ENCODE measurements at places on chromosomes 13 and 19.

- no peak for DNase-seq
These were observed 2857.0 kb upstream of the PCDH20 start for GRCh38 chr13:64272681-64273080.

GRCh38 chr13:109400624-109401257 lies 385.6 kb downstream of the IRS2 start:
- no peak for DNase-seq

- DNase-seq = no peak
These were observed 5.8 kb downstream of the MLLT1 start for GRCh38 chr19:6273701-6274601.

DNA sequence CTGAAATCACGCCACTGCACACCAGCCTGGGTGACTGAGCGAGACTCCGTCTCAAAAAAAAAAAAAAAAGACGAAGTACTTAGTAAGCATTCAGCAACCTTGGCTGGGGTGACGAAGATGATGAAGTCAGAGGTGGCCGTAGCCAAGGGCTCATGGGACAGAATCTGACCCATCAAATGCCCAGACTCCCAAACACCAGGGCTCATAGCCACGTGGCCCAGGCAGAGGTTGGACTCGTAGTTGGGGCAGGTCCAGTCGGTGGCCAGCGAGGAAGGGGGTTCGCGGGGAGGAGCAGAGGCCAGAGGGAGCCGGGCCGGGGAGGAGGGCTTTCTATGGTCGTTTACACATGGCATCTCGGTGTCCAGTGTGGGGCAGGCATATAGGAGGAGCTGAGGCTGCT lies 52.1 kb upstream of the EHD2 start:
- DNase-seq = no peak

DNA sequence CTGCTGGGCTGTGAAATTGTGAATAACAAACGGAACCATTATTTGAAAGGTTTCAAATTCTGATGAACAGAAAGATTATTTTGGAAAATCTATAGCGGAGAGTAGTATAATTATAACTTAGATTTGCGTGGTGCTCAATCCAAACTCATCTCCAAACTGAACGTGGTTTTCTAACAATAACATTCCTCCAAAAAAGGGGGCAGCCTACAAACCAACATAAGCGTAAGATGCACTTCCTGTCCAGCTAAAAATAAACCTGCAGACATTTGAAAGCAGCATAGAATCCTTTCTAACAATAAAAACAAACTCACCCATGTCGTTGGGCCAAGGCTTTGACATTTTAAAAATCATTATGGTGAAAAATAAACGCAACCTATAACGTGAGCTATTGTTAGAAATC lies 178.4 kb downstream of the COL4A1 start:
- DNase-seq = no peak

DNA sequence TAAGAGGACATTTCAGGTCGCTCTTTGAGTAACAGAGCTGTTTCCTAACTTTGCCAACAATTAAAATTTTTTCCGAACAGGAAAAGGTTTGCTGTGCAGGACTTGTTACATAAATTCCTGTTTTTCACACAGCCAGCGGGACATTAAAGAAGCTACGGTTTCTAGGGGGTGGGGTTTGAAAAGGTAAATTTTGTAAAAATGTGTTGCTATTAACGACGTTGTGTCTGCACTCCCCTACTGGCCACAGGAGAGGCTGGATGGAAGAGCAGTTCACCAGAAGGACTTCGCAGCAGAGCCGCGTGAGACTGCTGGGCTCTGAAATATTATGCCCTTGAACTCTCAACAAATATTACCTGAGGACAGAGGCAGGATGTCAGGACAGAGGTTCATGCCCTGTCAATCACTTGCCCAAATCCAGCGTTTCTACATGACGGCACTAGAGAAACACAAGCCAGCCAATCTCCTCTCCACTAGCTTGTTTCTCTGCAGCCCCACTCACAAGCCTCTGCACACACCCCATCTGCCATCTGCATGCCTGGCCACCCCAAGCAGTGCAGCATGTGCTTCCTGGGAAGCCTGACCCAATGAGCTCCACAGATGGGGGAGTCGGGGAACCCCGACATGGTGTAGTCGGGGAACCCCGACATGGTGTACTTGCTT lies 102.0 kb downstream of the FOXO1 start:
- DNase-seq = no peak

Data from activated naive CD8-positive, alpha-beta T cell treated with anti-CD3 and anti-CD28 coated beads, Interleukin-2, amount 10 ng/mL, durations not matched to agents 7 days and 5 days (primary cell).